ENCODE measurements at places on chromosomes 4 and X. TPM values are rescaled to one million over a fixed set of nuclear protein-coding genes. Genes with fewer than 3 reads are reported as not detected.

The DDX3X gene
- total RNA-seq, result 274 TPM

The XAGE3 gene
- not detected for total RNA-seq

The HMX1 gene
- total RNA-seq, result 1.2 TPM

GRCh38 chr4:83262682-83263081 is 21.9 kb downstream of the COQ2 start:
- H3K36me3 ChIP-seq, result peaks cover 35% of the 10 kb centered on the region
- H3K4me1 ChIP-seq, result no peaks in the 10 kb centered on the region
- H3K27me3 ChIP-seq, result no peaks in the 10 kb centered on the region

GRCh38 chr4:36243355-36244256 is 708 bp downstream of the ARAP2 start:
- peak overlapping the region; percentile 83 for H3K4me3 ChIP-seq
- H3K27me3 ChIP-seq, result peaks cover 15% of the 10 kb centered on the region

DNA sequence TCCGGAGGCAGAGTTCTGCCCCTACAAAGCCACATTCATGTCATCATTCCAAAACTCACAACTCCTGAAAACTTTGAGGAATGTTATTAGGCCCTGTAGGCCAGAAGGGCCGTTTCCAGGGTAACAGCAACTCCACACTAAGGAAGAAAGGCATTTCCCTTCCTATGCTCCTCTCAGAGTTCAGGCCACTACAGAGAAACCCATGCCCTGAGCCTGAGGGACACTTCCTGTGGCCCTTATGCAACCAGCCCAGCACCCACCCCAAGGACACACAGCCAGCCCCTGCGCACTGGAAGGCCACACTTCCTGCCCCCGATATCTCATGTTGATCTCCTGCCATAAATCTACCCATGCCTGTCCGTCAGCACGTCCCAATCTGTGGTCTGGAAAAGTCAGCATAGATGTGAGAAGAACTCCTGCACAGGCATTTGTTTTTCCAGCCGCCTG is 289.3 kb downstream of the BCOR start:
- DNase-seq, result no peak
- H3K4me3 ChIP-seq, result no peak overlapping the region
- no peaks in the 10 kb centered on the region for H3K4me1 ChIP-seq
- no peaks in the 10 kb centered on the region for H3K27me3 ChIP-seq
- no peaks in the 10 kb centered on the region for H3K36me3 ChIP-seq
- peak overlapping the region; percentile 49 for H3K27ac ChIP-seq

- H3K4me3 ChIP-seq, result no peak overlapping the region
- no peaks in the 10 kb centered on the region for H3K36me3 ChIP-seq
- DNase-seq, result no peak
- no peaks in the 10 kb centered on the region for H3K27me3 ChIP-seq
- no peaks in the 10 kb centered on the region for H3K4me1 ChIP-seq
Measured at GRCh38 chrX:8204943-8205342, 33.9 kb upstream of the VCX2 start.

DNA sequence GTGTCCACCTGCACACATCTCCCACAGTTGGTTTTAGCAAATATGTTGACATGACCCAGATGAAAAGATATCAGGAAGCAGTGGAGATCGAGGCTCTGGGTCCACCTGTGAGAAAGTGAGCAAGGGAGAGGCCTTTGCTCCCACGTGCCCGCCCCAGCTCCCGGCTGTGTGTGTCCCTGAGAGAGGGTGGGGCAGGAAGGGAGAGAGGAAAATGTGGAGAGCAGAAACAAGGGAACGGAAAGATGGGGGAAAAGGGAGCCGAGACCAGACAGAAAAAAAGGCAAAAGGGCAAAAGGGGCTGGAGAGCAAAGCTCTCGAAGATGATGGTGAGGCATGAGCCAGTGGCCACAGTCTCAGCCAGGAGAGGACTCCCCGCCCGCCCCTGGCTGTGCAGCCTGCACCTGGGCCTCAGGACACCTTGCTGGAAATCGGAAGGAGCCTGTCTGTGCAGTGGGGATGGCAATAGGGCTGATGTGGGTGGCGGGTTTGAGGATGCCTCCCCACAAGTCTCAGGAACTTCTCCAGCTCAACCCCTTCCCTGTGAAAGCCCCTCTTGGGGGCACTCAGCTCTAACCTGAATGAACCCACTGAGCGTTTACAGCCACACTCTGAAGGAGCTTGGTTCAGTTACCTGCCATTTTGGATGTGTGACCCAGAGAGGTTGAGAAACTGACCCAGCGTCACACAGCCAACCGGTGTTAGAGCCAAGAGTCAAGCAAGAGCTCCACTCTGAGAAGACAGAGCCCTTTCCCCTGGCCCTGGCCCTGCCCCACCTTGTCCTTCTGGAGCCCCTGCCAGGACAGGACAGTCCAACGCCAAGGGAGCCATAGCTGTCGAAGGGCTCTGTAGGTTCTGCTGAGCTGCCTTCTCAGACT is 20.3 kb upstream of the MSX1 start:
- H3K36me3 ChIP-seq, result no peaks in the 10 kb centered on the region
- H3K4me1 ChIP-seq, result peaks cover 9% of the 10 kb centered on the region
- no peak overlapping the region for H3K4me3 ChIP-seq
- DNase-seq, result peak; percentile 37
- H3K27ac ChIP-seq, result peak overlapping the region; percentile 57

DNA sequence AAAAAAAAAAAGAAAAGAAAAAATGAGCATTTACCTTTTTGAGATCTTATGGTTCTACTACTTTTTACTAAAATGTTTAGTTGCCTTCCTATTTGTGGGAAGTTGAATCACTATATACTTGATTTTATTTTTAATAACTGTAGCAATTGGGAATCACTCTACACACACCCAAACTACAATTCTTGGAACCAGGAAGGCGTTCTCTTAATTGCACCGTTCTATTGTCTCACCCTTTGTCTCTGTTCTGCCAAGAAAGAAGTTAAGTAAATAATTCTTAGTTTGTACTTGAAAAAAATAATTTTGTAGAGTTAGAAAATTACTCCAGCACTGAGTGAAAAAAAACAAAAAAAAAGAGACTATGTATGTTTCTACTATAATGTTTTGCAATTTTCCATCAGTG is 62.7 kb downstream of the ATOH1 start:
- H3K27me3 ChIP-seq, result no peaks in the 10 kb centered on the region
- no peaks in the 10 kb centered on the region for H3K4me1 ChIP-seq
- no peaks in the 10 kb centered on the region for H3K36me3 ChIP-seq
- no peak for DNase-seq

DNA sequence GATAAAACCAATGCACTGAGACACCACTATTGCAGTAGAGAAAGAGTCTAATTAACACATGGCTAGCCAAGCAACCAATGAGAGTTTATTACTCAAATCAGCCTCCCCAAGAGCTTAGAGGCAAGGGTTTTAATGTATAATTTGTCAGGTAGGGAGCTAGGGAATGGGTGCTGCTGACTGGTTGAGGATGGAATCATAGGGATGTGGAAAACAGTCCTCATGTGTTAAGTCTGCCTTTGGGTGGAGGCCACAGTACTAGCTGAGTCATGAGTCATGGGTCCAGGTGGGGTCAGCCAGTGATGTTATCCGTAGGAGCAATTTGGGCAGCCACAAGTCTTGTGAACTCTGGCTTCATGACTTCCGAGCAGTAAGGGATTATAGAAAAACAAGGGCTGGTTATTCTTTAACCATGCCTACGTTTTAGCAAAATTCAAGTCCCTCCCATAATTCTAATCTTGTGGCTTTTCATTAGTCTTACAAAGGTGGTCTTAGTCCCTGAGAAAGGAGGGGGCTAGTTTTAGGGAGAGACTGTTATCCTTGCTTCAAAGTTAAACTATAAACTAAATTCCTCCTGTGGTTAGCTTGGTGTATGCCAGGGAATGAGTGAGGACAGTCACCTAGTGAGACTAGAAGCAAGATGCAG is 25.1 kb upstream of the PLAC8 start:
- no peak overlapping the region for H3K4me3 ChIP-seq
- H3K27me3 ChIP-seq, result no peaks in the 10 kb centered on the region
- H3K4me1 ChIP-seq, result no peaks in the 10 kb centered on the region
- H3K27ac ChIP-seq, result no peak overlapping the region
- DNase-seq, result no peak
- no peaks in the 10 kb centered on the region for H3K36me3 ChIP-seq

GRCh38 chrX:9516635-9517034 is 51.8 kb downstream of the TBL1X start:
- H3K36me3 ChIP-seq, result no peaks in the 10 kb centered on the region
- H3K27ac ChIP-seq, result no peak overlapping the region

Measured in endodermal cell (in vitro differentiated cells).